ENCODE measurements at places on chromosomes 11 and 22.

DNA sequence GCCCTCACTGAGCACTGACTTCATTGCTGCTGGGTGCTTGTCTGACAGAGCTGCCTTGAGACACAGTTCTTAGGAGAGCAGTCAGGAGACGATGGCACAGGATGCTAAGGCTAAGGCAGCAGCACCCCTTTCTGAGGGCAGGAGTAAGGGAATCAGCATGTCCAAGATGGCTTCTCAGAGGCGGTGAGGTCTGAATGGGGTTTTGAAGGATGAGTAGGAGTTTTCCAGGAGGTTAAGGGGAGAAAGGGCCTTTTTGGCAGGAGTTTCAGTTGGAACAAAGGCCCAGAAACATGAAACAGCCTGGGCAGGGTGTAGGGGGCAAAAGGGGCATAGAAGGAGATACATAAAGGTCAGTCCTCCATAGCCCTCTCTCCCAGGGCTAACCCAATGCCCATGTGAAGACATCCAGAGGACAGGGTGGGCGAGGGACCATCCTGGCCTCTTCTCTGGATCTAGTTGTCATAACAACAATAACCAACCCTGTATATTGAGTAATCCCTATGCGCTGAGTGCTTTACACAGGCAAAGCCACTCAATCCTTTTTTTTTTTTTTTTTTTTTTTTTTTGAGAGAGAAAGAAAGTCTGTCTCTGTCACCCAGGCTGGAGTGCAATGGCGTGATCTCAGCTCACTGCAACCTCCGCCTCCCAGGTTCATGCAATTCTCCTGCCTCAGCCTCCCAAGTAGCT, 19.0 kb downstream of the CYTH4 start:
- DNase-seq: no peak

DNA sequence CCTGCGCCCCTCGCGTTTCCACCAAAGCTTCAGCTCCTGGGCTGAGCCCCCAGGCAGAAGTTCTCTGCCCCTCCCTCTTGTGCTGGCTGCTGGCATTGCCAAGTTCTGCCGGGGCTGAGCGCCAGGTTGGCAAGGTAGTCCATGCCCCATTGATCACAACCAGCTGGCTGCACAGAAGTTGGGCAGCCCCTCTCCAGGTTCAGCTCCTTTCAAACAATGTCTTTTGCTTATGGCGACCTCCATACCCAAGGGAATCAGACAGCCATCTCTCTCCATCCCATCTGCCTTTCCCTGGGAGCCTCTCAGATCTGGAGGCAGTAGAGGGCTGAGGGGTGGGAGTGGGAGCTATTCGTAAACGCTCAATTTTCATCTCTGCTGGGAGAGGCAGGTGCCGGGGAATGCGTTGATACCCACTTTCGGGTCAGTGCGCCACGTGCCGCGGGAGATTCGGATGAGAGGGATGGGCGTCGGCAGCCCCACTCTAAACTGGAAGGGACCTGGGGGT, 1.5 kb downstream of the ADAMTS8 start:
- DNase-seq: no peak

- DNase-seq: no peak
These were observed 746 bp upstream of the CALCB start for GRCh38 chr11:15072551-15073143.

- DNase-seq: no peak
These were observed 4.6 kb upstream of the ZBED5 start for GRCh38 chr11:10862446-10862845.

DNA sequence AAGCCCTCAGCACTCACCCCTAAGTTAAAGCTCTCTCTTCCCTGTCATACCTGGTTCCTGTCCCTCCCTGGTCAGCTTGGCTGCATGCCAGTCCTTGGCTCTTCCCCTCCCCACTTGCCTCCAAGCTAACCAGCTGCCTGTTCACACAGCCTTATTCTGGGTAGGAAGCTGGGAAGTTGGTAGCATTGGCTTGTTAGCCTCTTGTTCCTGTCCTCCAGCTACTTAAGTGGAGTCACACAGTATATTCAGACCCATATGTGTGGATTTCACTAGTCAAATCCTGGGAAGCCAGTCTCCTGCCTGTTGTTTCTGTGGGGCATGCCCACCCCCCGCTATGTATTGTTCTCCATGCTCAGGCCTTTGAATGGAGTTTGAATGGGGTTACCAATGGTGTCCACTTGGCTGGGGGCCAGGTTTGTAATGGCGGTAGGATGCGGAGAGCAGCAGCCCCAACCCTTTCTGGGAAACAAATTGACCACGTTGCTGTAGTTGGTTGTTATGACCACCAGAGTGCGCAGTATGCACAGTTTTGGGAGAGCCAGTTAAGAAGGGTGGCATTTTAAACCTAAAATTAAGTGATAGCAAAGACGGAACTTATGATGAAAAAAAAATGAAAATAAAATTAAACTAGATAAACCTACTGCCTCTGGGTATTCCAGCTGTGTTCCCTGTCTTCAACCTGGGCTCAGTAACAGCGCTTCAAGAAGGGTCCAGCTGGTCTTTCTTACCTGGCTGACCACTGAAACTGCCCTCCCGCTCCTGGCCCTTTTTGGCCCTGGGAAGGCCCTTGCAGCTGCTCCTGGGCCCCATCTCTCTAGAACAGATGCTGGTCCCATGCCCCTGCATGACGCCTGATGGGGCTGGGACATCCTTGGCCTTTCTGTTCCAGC, 10.7 kb upstream of the RPS3 start:
- peak; percentile 83 for DNase-seq

DNA sequence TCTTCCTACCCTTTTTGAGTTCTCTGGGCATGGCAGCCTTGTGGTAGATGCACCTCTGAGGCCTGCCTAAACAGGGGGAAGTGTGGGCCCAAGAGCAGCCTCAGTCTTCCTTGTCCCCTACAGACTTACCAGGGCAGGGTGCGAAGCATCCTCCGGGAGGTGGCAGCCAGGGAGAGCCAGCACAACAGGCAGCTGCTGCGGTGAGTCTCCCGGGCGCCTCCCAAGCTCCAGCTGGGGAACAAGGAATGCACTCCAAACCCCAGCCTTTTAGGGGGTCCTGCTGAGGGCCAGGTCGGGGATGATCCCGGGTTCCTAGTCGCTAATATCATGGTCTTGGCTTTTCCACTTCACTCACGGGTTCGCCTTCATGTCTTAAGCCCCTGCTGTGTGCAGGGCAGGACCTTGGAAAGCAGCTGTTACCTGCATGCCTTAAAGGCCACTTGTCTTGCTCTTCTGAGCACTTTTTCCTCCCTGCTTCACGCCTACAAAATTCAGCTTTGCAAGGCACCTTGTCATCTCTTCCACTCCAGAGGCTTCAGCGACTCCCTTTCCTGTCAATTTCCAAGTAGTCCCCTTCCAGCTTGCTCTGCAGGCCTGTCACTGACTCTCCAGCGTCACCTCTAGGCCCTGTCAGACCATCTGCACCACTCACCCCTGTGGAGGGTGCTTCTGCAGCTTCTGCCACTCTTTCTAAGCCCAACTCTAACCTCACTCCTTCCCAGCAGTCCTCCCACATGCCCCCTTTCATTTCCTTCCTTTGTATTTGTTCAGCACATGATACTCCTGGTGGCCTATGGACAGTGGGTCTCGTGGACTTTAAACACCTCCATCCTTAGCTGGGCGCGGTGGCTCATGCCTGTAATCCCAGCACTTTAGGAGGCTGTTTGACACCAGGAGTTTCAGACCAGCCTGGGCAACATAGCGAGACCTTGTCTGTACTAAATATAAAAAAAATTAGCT, 57.0 kb downstream of the PISD start:
- DNase-seq: no peak

GRCh38 chr22:39024519-39025308, 3.8 kb downstream of the APOBEC3D start:
- no peak for DNase-seq

DNA sequence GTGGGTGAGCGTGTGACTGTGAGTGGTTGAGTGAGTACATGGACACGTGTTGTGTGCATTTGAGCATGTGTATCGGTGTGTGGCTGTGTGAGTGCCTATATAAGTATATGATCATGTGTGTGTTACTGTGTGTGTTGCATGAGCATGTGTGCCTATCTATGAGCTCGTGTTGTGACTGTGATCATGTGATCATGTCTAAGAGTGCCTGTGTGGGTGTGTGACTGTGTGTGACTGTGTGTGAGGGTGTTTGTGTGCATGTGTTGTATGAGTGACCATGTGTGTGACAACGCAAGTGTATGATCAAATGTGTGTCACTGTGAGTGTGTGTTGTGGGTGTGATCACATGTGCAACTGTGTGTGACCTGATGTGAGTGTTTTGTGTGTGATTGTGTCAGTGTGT, 88.8 kb downstream of the UBASH3B start:
- no peak for DNase-seq

DNA sequence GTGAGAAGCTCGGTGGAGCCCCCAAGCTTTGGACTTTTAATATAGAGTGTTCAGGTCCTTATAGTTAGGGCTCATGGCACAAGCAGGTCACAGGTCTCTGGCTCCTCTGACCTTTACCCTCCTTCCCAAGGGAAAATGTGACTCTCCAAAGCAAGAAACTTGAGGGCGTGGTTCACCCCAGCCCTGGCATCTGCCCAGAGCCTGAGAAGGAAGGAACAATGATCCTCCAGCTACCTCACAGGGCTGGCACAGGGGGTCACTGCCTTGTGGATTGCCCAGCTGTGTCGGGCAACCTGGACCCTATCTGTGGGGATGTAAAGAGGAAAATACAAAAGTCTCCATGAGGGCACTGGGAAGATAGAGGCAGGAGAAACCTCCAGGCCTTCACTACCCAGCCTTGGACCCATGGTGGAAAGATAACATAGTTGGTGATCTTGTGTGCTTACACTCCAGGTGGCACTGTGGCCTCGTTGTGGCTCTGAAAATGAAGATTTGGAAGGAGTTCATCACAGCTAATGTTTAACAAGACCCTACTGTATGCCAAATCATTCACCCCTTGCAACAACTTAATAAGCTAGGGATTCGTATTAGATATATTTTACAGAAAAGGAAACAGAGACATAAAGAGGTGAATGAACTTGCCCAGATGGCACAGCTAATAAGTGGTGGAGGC, 3.8 kb upstream of the ZNF195 start:
- no peak for DNase-seq

- DNase-seq: no peak
These were observed 174.4 kb upstream of the NARS2 start for GRCh38 chr11:78748918-78749690.

DNA sequence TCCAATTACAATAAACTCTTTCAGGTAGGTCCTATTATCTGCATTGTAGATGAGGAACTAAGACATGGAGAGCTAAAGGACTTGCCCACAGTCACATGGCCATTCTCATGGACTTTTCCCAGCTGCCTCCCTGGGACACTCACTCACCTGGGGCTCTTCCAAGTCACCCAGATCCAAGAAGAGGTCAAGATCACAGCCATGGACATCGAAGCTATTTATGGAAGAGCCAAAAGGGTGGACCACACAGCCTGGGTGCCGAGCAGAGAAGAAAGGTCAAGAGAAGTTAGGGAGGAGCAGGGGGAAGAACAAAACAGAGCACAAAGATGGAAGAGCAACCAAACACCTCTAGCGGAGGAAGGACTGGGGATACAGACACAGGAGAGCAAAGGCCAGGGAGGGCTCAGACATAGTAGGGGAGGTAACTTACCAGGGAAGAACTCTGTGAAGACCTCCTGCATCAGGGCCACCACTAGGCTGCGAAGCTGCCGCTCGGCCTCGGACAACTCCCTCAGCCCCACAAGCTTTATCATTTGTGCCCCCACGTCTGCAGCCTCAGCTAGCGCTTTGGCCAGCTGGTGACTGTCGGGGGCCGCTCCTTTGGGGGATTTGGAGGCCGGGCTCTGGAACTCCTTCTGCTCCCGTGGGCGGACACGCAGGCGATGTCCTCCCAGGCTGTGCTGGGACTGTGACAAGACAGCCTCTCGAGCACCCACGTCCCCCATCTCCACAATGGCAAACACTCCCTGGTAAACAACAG, 7.4 kb upstream of the EEF1G start:
- DNase-seq: no peak

- no peak for DNase-seq
These were observed 165.3 kb downstream of the TTC28 start for GRCh38 chr22:28514321-28514821.

DNA sequence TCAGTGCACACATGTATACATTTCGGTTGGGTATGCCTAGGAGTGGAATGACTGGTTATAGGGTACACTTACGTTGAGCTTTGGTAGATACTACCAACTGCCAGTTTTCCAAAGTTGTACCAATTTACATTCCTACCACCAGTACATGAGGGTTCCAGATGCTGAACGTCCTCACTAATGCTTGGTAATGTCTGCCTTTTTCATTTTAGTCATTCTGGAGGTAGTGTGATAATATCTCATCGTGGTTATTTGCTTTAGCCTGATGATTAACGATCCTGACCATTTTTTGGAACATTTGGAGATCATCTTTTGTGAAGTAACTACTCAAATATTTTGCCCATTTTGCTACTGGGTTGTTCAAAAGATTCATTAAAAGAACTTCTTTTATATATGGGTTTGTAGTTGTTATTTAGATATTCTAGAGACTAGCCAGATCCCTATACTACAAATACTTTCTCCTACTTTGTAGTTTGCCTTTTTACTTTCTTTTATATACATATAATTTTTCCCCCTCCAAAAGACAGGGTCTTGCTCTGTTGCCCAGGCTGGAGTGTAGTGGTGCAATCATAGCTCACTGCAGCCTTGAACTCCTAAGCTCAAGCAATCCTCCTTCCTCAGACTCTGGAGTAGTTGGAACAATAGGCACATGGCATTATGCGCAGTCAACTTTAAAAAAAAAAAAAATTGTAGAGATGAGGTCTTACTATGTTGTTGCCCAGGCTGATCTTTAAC, 62.1 kb downstream of the RBFOX2 start:
- DNase-seq: no peak

- peak; percentile 41 for DNase-seq
These were observed 39.0 kb upstream of the MMP20 start for GRCh38 chr11:102664001-102664752.

- DNase-seq: no peak
These were observed 550.7 kb downstream of the INSC start for GRCh38 chr11:15665368-15665871.

DNA sequence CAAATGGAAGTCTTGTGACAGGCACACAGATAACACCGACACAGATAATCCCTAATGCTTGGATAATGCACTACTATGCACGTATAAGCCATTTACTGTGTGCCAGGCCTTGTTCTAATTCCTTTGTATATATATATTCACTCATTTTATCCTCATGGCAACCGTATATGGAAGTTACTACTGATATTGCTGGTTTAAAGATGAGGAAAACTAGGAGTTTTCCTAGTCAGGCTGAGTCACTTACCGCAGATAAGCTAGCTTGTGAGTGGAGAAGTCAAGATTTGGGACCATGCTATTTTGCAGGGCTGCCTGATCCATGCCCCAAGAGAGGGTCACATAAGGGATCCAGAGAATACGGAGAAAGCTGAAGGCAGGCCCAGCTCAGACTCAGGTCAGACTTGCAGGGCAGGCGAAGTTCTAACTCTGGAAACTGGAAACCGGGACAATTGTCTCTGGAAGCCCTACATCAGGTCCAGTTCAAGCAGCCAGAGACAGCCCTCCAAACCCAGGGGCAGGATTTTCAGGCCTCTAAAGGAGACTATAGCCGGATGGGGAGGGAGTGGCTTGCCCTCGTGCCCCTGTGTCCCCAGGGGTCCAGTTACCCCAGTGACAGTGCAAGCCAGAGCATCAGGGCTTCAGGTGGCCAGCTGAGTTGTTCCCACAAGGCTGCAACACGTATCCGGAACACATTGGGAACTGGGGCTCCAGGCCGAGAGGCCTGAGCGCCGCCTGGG, 534.8 kb downstream of the INSC start:
- DNase-seq: no peak

GRCh38 chr11:133234883-133235282, 297.4 kb downstream of the OPCML start:
- no peak for DNase-seq

GRCh38 chr22:18977824-18978425, 41.8 kb upstream of the PRODH start:
- DNase-seq: no peak

GRCh38 chr11:20117291-20117690, 43.0 kb downstream of the DBX1 start:
- no peak for DNase-seq

- no peak for DNase-seq
These were observed 17.9 kb upstream of the YPEL1 start for GRCh38 chr22:21753374-21754111.

Data from activated CD4-positive, alpha-beta T cell treated with anti-CD3 and anti-CD28 coated beads, Interleukin-10, Interleukin-2, amounts not matched to agents 100 ng/mL and 50 ng/mL, durations not matched to agents 16 hours and 8 hours (primary cell).